NCI-H2029 treated with DMSO at 0.1 percent for 48 hours (cell line): ENCODE measurements at places on chromosomes 12 and 14.

DNA sequence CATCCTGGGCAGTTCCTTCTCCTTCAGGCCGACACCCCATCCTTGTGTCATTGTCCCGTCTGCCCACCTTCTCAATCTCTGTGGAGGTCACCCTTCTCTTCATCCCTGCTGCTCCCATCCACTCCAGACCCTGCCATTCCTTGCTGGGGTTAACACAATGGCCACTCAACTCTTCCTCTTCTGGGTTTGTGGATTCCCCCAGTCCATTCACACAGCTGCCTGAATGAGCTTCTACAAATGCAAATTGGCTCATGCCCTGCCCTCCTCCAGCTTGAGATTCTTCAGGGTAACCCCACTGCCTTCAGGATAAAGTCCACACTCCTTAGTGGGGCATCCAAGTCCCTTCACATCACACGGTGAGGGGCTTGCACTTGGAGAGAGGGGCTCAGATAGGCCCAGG lies 17.2 kb upstream of the PRMT8 start:
- no peak for DNase-seq

DNA sequence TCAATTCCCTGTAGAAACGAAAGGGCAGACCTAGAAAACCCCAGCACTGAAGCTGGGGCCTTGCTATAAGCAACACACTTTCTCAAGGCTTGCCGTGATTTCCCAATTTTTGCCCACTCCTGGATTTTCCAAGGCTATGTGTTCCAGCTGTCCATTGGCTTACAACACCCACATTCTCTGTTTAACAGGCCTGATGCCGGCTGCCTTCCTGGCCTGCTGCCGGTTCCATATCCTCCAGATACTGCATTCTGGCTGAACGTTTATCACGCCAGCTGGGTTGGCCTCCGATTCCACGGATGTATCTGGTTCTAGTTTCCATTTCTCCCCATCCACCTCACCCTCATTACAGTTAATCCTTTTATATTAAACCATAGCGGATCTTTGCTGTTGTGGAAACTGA lies 2.0 kb upstream of the PCNX1 start:
- DNase-seq: no peak

DNA sequence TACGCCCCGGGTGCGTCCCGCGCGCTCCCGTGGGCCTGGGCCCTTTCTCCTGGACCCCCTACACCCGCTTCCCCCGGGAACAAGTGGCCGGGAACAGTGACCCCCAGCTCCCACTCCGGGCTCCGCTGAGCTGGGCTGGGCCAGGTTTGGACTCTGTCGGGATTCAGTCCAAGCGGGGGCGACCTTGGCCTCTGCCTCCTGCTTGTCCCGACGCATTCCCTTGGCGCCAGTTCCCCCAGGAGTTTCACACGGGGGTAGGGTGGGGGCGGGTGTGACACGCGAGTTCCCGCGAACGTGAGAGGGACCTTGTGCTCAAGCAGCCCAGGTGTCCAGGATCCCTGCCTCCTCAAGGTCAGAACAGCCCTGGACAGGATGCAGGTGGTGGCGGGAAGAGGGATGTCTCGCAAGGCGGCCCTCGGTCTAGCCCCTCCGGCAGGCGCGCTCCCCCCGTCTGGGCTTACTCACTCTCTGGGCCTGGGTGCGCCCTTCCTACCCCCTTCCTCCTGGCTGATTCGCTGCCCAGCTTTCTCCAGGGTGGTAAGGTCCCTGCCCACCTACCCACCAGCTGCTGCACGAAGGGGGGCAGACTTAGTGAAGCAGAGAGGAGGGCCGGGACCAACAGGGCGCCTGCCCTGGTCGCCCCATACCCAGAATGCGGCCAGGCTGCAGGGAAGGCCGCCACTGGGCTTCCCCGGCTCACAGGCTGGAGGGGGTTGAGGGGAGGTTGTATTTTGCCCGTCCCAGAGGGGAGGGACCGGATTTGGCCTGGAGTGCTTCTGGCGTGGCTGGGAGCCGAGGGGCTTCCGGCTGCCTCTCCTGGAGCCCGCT lies 862 bp downstream of the CRIP2 start:
- DNase-seq: peak; percentile 36

GRCh38 chr14:29928117-29928640 lies 532 bp upstream of the PRKD1 start:
- no peak for DNase-seq

DNA sequence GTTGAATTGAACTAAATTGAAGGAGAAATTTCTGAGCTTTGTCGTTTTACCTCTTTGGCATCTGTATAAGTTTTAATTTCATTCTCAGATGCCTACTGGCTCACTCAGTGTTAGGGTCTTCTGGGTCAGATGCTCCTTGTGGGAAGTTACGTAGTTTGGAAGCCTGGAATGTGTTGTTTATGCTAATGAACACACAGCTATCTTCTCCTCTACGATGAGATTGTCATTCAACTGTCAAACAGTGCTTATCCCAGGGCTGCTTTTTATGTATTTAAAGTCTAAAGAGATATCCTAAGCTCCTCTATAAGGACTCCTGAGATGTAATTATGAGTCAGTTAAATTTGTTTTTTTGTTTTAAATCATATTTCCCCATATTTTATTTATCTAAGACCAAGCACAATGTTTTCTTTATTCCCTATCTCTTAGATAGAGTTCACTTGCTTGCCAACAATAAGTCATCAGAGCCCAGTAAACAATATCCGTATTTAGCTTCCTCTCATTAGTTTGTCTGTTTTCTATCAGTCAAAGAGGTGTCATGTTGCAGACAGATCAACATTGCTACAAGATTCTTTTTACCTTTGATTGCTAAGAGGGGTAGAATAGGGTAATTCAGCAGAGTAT lies 368.0 kb upstream of the PDE3A start:
- DNase-seq: peak; percentile 42

- no peak for DNase-seq
These were observed 32.9 kb upstream of the ADGRD1 start for GRCh38 chr12:130920723-130921381.

GRCh38 chr12:22828066-22828465 lies 203.1 kb downstream of the ETNK1 start:
- no peak for DNase-seq

- DNase-seq: no peak
These were observed 529 bp downstream of the PHLDA1 start for GRCh38 chr12:76031081-76031413.

DNA sequence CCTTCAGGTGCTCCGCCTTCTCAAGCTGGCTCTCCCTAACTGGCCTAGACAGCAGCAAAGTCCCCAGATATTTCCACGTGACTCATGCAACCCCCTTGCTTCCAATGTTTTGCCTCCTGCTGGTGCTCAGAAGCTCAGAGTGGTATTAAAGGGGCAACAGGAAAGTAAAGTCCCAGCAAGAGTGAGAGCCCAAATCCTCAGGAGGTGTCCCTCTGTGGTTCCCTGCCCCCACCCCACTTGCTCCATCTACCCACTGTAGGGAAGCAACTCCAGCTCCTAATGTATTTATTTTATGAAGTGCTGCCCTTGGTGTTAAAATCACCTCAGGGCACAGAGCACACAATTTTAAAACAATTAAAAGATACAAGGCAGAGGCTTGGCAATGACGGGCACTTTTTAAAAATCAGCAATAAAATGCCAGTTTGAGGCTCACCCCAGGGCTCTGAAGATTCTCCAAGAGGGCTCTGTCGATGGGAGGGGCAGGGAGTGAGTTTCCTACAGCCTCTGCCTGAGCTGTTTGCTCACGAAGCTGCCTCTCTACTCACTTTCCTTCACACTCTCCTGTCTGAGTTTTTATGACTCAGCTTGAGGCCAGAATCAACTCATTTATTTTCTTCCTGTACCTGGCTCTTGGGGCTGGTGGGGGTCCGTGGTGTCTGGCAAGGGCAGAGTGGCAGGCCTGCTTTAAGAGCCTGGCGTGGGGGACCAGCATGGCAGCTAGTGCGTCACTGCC lies 81.9 kb upstream of the MAX start:
- DNase-seq: no peak

DNA sequence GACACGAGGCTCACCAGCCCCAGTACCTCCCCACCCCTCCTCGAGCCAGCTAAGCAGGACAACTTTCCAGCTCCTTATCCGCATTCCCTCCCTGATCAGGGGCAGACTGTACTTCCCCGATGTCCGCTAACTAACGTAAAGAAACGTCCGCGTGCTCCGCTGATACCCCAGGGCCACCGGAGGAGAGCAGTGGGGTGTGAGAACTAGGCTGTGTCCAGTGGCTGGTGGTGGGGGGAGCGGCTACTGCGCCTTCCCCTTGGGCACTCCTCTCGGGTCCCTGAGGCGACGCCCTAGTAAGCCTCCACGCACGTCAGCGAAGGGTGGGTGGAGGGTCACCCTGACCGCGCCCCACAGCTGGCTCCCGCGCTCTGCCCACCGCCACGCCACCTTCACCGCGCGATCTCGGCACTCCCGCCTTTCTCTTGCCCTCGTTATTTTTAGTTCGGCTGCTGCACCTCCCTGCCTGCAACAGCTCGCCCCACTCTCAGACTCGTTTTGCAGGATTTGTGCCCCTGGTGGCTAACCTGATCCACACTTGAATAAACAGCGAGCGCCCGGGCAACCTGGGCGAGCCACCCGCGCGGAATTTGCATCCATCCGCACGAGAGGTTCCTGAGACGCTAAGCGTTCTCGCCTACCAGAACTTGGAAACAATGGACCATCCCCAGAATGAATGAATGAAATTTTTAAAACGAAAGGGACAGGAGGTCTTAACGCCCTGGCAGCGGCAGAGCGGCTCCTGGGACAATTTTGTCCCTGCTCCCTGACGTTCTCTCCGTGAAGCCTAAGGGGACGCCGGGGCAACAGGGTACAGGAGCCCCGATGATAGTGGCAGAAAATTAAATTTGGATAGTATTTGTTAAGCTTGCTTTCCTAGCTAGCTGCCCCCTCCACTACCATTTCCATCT lies 6.9 kb upstream of the BMP4 start:
- DNase-seq: no peak

GRCh38 chr12:106281056-106281782 lies 21.3 kb upstream of the TCP11L2 start:
- DNase-seq: no peak

DNA sequence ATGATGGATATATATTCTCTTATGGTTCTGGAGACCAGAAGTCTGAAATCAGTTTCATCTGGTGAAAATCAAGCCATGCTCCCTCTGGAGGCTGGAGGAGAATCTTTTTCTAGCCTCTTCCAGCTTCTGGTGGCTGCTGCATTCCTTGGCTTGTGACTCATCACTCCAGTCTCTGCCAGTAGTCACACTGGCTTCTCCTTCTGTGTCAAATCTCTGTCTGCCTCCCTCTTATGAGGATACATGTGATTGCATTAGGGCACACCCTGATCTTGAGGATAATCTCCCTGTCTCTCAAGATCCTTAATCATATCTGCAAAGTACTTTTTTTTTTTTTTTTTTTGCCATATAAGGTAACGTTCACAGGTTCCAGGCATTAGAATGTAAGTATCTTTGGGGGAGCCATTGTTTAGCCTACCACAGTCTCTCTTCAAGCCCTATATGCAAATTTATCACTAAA lies 17.7 kb downstream of the DNAL1 start:
- DNase-seq: no peak

DNA sequence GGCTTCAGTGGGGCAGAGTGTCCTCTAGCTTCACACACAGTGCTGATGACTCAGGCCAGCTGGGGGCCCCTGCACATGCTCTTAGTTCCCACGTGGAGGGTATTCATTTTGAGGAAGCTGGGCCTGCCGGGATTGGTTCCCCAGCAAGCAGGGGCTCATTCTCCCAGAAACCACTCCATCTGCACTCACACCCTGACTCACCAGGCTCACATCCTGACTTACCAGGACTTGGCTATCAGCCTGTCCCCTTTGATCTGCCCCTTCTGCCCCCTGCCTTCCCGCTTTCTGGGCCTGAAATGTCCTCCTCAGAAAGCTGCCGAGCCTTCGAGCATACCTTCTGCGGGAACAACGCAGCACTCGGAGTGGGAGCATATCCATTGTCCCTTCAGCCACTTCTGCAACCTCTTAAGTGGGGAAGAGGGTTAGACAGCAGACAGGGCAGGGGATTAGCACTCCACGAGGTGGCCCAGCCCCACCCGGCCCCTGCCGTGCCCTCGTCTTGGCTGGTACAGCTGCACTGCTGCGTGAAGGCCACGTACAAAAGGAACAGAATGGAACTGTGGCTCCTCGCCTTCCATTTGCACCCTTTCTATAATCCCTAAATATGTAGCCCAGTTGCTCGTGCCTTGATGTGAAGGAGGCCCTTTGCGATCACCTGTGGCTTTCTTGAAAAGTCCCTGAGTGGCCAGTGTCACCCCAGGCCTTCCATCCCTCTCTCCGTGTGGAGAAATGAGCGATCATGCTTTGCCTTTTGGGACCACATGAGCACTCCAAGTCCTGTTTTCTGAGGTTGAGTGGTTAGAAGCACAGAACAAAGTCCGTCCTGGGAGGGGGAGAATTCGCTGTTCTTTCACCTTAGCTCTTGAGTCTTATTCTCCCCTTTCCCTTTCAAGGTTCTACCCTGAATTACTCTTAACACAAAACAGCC lies 26.1 kb downstream of the TPCN1 start:
- DNase-seq: no peak

DNA sequence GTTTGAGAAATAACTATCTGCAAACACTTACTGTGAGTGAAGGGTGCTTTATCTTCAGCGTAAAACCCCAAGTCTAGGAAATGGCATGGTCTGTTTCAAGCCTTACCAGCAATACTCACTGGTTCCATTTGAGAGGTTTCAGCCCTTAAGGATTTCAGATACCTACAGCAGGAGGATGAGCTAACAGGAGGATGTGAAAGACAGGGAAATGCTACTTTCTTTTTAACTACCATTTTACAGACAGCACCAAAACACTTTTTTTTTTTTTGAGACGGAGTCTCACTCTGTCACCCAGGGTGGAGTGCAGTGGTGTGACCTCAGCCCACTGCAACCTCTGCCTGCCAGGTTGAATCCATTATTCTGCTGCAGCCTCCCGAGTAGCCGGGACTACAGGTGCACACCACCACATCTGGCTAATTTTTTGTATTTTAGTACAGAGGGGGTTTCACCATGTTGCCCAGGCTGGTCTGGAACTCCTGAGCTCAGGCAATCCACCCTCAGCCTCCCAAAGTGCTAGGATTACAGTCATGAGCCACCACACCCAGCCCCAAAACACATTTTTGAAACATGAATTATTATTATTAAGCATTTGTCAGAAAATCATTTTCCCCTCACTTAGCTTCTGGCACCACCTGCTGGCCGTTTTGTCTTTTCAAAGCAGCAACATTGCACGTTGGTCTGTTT lies 4.6 kb downstream of the MTRFR start:
- DNase-seq: peak; percentile 97

DNA sequence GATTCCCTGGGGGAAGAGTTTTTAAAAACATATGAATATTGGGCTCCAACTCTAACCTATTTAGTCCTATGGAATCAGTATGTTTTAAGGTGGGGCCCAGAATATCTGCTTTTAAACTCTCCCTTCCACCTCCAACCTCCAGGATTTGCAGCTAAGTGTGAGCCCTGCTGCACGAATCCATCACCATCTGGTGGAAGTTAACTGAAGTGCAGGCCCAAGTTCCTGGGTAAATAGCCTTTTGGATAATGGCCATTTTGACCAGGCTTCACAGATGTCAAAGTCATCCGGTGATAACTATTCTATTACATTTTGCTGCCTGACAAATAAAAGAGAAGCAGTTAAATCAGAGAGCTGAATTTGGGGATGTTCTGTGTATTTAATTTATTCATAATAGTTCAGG lies 58.1 kb upstream of the RMST start:
- DNase-seq: peak; percentile 81
